ENCODE measurements at places on chromosomes 4 and X.

DNA sequence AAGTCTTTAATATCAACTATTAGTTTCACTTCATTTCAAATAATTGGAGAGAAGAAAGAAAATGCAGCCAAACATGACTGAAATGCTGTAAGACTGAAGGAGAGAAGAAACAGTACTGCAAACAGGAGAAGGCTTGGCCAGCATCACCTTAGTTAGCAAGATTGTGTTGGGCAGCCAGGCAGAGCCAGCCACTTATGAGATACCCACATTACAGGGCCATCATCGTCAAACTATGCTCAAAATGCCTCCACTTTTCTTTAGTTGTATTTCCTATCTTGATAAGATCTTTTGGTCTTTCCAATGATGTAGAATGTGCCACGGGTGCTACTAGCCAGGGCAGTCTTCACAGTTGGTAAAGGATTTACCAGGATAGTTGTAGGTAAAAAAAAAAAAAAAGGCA is 10.9 kb upstream of the IRF2 start:
- DNase-seq = no peak

GRCh38 chr4:39637586-39638353 is 895 bp downstream of the SMIM14 start:
- DNase-seq = peak; percentile 75

- no peak for DNase-seq
These were observed 16.0 kb upstream of the MID1 start for GRCh38 chrX:10636337-10636736.

DNA sequence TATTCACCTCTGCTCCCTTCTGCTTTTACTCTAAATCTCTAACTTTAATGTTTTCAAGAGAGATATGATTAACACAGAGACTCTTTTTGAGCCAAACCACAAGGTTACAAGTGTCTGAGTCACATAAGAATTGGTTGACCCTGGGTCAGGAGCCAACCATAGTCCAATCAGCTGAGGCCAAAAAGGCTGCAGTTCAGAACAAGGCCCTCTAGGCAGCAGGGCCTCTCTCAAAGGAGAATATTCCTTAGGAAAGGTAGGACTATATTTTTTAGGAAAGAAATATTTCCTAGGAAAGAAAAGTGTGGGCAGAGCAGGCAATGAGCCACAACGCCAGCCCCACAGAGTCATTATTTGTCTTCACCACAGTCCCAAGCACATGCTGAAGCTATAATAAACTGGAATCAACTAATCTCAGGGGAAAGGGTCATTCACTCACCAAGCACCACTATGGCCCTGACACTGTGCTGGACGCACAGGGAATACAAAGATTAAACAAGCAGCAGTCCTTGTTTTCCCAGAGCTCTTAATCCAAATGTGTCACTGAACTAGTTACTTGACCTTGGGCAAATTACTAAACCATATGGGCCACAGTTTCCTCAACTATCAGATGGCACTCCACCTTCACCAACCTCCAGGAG is 2.2 kb downstream of the ATP8A1 start:
- peak; percentile 55 for DNase-seq

- DNase-seq = no peak
These were observed 137.7 kb downstream of the C4orf33 start for GRCh38 chr4:129233691-129234090.

DNA sequence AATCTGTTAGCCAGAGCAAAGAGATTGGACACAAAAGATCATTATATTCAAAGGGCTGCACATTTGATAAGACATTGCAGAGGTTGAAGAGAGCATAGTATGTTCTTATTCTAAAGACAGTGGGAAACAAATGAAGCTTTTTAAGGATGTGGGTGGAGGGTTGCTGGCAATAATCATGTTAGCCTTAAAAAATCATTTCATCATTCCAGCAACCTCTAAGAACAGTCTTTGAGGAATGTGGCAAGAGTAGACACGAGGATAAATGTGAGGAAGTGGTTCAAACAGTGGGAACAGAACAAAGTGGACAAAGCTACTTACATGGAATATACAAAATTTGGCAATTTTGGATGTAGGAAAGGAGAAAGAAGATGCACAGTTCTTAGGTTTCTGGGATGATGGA is 167.3 kb upstream of the SPRY1 start:
- DNase-seq = no peak

- no peak for DNase-seq
These were observed 4.7 kb downstream of the STOX2 start for GRCh38 chr4:183909801-183910200.

GRCh38 chrX:506341-506740 is 119.6 kb upstream of the PPP2R3B start:
- DNase-seq = no peak

DNA sequence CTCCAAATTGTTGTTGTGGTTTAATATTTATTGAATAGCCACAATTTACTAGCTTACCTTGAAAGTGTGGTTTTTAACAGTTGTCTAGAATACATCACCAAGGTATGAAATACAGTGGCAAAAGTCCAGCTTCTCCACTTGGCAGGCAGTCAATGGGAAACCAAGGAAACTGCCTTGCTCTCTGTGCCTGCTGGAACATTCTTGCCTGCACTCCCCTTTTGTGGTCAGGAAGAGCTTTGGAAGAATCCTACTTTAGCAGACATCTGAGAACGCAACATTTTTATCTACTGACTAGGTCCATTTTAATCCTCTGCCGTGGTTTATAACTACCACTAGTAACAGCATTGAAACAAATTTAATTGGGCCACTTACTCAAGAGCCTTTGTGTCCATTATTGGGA is 64.5 kb downstream of the TENM3 start:
- DNase-seq = peak; percentile 48

- no peak for DNase-seq
These were observed 187.5 kb upstream of the TBC1D9 start for GRCh38 chr4:140943486-140944198.

DNA sequence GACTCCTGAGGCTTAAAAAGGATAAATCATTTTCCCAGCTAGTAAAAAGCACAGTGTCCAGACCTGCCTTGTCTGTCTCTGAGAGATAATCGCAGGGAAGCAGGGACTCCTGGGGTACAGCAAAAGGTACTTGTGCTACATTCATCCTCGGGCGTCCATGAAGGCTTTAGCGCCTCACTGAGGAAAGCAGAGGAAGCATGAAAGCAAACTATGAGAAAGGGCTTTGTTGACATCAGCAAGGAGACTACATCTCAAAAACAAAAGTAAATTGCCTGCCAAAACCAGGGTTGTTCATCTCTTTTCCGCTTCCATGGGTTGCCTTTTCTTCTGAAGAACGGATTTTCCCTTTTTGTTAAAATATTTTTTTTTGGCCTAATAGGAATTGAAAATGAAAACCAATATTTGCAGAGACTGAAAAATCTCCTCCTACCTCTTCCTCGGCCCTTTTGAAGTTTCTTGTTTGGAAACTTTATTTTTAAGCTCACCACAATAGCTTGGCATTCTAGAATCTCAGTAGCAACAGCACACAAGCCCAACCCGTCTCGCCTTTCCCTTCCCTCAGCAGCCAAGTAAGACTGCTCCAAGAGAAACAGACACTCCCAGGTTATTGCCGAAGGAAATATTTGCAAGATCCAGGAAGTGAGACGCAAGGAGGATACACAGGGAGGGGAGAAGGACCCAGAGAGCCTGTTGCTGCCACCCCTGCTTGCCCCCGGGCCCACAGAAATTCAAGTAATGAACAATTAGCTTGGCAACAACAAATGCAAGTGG is 148.3 kb upstream of the DGKK start:
- DNase-seq = no peak

GRCh38 chr4:68257719-68258118 is 12.2 kb upstream of the TMPRSS11B start:
- no peak for DNase-seq

DNA sequence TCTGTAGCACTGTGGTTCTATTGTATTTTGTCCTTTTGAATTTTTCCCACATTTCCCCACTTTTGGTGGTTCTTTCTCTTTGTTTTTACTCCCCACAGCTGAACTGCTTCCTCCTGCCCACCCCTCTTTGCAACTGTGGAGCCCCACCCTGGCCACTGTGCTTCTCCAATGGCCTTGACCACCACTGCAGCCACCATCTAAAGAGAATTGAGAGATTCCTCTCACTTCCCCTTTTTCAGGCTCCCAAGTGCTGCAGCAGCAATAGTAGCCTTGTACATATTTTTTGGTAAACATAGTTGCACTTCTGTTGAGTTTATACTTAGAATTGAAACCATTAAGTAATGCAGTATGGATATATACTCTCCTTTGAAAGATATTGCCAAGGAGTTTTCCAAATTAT is 51.3 kb upstream of the FRMPD3 start:
- DNase-seq = no peak

- DNase-seq = no peak
These were observed 33.6 kb downstream of the CLCN4 start for GRCh38 chrX:10190367-10190766.

DNA sequence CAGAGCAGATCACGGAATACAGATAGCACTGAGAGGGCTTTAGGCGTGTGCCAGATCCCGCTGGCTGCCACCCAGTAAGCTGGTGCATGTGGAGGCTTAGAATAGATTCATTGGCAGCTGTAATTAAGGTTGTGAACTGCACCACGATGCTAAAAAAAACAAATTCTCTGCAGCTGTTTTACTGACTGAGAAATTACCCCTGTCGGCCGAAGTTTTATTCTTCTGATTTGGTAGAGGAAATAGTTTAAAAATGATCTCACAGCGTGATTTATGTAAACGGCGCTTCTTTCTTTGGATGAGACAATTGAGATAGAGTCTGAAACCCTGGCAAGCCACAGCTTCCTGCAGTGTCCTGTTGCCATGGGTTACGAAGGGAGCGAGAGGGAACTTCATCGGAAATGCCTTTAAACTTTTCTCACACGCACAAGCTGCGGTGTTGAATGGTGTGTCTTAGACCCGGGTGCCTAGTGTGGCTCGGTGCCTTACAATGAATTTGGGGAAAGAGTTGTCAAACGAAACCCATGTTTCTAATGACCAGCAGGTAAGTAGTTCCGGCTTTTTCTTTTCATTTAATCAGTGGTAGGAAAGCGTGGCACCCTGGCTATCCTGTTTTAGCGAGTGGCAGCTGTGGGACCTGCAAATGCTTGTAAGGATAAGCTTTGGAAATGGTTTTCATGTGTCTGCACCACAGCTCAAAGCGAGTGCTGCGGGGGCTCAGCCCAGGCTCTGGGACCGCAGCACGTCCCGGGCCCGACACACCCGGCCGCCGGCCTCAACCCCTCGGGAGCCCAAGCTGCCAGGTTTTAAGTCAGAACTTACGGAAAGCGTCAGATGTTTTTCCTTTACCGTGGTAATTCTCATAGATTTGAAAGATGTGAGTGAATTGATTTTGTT is 71.7 kb upstream of the HGFAC start:
- DNase-seq = no peak

GRCh38 chr4:179631321-179631720 is 2189.1 kb upstream of the AGA start:
- DNase-seq = no peak

DNA sequence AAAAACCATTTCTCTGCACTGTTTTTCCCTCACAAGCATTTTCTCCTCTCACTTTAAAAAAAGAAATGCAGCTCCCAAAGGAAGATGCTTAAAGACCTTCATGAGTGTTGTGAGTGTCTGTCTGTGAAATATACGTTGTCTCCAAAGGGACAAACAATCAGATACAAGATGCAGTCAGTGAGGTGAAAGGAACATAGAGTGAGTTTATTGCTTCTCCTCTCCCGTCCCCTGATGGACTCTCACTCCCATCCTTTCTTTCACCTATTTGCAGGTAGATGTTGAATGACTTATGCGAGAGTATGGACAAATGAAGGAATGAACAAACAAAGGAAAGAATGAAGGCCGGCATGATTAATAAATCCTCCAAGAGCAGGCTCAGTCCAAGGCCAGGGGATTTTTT is 561.2 kb upstream of the DIPK2B start:
- no peak for DNase-seq

- no peak for DNase-seq
These were observed 20.4 kb upstream of the DCTD start for GRCh38 chr4:182937268-182938204.

GRCh38 chr4:169417629-169418282 is 147.0 kb upstream of the SH3RF1 start:
- DNase-seq = no peak

DNA sequence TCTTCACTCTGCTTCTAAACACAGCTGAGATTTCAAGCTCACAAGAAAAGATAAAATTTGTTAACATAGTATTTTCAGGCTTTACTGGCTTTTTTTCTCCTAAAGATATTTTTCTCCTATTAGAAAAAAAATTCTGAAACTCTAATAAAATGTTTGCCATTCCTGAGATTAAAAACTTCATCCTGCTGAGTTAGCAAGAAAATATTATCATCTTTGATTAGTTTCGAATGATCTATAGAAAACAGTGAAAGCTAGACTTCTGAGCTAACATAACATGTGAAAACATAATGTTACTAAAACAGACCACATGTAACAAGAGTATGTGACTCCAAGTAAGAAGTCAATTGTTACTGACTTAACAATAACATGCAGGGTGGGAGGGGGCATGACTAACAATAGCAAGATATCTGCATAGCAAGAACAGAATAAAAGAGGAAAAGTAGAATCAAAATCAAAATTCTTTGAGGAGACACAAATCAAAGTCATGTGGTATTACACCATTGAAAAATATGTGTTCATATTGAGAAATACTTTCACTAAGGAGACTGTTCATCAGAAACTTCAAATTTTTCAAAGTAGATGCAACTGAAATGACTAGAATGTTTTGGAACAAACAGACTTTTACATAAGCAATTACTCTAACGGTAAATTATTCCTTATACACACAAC is 14.5 kb downstream of the TBCK start:
- no peak for DNase-seq

- DNase-seq = no peak
These were observed 58.7 kb upstream of the GPM6B start for GRCh38 chrX:13875572-13875971.

- DNase-seq = no peak
These were observed 2.3 kb downstream of the SPATA4 start for GRCh38 chr4:176193126-176193525.

DNA sequence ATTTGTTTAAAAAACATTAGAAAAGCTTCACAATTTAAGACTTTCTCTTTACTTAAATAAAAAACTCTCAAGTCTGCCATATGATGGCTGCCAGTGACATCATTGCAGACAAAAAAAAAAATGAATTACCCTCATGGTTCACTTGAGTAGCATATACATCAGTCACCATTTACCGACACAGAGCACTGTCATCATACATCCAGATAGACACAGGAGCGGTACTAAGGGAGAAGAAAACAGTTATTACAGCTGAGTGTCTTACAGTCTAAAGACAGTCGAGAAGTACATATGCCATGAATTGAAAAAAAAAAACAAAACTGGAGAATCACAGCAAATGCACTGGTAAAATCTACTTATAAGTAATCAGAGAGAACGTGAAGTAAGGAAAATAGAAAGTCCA is 405.7 kb upstream of the GALNT7 start:
- DNase-seq = no peak

GRCh38 chr4:139030614-139031235 is 15.1 kb downstream of the NOCT start:
- peak; percentile 78 for DNase-seq
